NCI-H146 (cell line): ENCODE measurements at places on chromosomes 16 and 17.
A peak's percentile ranks its signal among the peaks of the same experiment; 100 is the strongest.

DNA sequence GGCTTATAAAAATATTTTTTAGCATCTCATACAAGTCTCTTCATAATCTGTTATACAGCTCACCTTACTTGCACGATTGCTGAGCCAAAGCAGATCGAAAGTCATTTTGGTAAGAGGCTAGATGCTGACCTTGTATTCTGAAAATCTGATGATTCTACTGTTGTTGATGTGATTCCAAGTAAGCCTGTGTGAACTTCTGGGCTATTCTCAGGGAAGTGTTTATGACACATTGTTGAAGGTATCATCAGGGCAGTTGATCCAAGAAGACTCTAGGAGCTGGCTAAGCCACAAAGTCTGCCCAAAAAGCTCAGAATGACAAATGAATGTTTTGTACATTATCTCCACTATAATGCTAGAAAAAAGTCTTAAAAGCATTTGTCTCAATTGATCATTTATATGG is 16.0 kb downstream of the OMG start:
- no peak for DNase-seq

- DNase-seq = no peak
These were observed 63.4 kb downstream of the ADCY9 start for GRCh38 chr16:4052801-4053293.

- no peak for DNase-seq
These were observed 44.8 kb downstream of the ADCY7 start for GRCh38 chr16:50311134-50311528.

DNA sequence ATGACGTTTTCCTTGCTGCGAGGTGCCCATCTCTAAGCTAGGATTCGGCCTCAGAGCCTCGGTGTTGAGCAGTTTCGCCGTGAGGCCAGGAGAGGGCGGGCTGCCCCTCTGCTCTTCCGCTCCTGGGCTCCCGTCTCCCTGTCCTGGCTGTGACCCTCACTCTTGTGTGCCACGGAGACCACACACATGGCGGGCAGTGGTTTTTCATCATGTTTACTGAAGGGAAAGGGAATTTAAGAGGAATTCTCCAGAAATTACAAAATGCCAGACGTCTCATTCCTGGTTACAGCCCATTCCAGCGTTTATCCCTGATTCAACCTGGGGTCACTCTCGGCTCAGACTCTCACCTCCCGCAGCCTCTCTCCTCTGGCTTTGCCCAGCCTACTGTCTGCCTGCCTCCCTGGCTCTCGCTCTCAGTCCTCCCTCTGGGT is 96.8 kb upstream of the ELAC2 start:
- DNase-seq = peak; percentile 67

- no peak for DNase-seq
These were observed 7.8 kb downstream of the TEX14 start for GRCh38 chr17:58684003-58684402.

GRCh38 chr16:64151990-64152767 is 969.7 kb downstream of the CDH11 start:
- no peak for DNase-seq

- no peak for DNase-seq
These were observed 21.2 kb downstream of the SAP30BP start for GRCh38 chr17:75688209-75688825.

- no peak for DNase-seq
These were observed 5.9 kb downstream of the GAS7 start for GRCh38 chr17:10192461-10192860.

- DNase-seq = no peak
These were observed 47.1 kb downstream of the TVP23C start for GRCh38 chr17:15516150-15516549.

GRCh38 chr17:57834146-57834741 is 15.6 kb downstream of the MRPS23 start:
- no peak for DNase-seq
